ENCODE measurements at places on chromosomes 1 and 21. TPM values are rescaled to one million over a fixed set of nuclear protein-coding genes. Genes with fewer than 3 reads are reported as not detected.

CHODL gene
- total RNA-seq: not detected

SLC37A1 gene
- 3.3 TPM for total RNA-seq

LSM10 gene
- total RNA-seq: 42.9 TPM

HSD3B2 gene
- not detected for total RNA-seq

ICOSLG gene
- 2.9 TPM for total RNA-seq

TOMM40L gene
- total RNA-seq: 11.8 TPM

PIK3R3 gene
- total RNA-seq: 1.2 TPM

Data from A549 treated with Mapracorat at 1 μM for 4 hours (cell line).